IMR-90 (cell line): ENCODE measurements at places on chromosomes 6 and 20.

- no peak for DNase-seq
These were observed 33.8 kb downstream of the PLEKHG1 start for GRCh38 chr6:150633486-150633834.

DNA sequence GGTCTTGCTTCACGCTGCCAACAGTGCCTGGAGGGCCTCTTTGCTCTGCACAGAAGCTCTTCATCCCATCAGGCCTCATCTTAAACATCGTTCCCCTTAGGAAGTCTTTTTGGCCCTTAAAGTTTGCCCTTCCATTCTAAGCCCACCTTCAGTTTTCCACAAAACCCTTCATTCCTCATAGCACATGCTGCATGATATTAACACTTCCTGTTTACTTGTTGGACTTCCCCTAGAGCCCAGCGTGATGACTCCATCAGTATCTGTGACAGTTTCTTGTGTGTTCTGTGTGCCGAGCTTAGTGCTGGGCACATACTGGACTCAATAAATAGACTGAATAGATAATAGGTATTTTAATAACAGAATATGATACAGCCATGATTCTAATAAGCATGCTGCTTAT is 2.2 kb downstream of the NT5DC1 start:
- no peak for DNase-seq

DNA sequence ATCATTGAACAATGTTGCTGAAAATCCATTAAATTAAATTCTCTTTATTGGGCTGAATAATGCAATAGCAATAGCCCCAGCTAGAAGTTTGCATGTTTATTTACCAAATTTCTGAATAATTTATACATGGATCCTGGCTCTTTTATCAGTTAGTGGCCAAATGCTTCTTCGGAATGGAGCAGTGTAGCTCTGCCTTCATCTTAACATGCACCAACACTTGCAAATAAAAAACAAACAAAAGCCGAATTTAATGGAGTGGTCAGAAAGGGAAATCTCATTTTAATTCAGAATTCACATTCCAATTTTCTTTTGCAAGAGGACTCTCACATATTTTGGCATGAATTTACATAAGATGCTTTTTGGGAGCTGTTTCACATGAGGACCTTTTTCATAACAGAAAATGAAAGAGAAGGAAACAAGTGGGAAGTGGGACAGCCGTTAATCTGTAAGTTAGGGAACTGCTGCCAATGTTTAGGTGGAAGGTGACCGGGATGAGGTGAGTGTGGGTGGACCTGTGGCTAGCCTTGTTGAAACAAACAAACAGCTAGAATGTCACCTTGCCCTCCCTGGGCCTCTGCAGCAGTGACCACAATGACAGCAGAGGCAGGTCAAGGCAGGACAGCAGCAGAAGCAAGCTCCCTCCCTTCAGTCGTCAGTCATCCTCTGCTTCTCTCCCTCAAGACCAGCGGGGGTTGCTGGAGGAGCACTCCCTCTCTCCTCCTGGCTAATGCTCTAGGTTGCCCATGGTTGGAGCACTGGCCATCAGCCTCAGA is 73.2 kb downstream of the INSM1 start:
- no peak for DNase-seq

GRCh38 chr6:132204591-132204990 is 196.7 kb downstream of the MOXD1 start:
- no peak for DNase-seq

DNA sequence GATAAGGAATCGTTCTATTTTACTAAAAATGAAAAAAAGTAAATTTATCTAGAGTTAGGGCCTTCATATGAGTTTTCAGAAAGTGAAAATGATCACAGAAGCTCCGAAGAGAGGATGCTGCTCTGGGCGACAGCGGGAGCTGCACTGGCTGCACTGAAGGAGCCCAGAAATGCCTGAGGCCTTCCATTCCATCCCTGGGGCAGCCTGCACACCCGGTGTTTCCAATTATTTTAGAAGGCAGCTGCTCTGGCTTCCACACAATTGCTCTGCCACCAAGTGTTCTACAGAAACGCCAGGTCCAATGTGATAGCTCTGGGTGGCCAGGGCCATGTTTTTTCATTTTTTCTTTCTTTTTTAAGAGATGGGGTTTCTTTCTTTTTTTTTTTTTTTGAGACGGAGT is 3.6 kb downstream of the DTNBP1 start:
- DNase-seq: no peak

- no peak for DNase-seq
These were observed 323.0 kb upstream of the JARID2 start for GRCh38 chr6:14922706-14923460.

DNA sequence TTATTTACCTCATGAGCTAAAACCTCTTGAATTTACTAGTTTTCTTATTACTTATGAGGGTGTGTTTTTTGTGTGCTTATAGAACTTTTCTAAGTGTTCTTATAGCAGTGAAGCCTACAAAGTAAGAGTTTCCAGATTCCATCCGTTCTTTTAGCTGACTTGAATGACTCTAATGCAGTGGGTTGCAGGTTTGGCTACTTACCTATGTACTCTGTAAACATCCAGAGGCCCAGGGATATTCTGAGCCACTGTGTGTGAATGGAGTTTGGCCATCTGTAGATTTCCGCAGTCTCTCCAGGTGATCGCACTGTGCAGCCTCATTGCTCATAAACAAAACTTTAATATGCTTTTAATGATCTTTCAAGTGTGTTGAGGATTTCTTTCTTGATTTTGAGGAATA is 157.8 kb downstream of the MYO6 start:
- no peak for DNase-seq

DNA sequence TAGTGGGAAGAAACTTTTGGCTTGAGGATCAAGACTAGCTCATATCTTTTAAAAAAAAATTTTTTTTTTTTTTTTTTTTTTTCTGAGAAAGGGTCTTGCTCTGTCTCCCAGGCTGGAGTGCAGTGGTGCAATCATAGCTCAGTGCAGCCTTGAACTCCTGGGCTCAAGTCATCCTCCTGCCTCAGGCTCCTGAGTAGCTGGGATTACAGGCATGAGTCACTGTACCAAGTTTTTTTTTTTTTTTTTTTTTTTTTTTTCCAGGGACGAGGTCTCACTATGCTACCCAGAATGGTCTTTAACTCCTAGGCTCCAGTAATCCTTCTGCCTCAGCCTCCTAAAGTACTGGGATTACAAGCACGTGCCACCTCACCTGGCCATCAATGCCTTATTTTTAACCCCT is 27.9 kb downstream of the GCLC start:
- no peak for DNase-seq

- peak; percentile 91 for DNase-seq
These were observed 443.9 kb downstream of the CDKAL1 start for GRCh38 chr6:20978151-20978614.

DNA sequence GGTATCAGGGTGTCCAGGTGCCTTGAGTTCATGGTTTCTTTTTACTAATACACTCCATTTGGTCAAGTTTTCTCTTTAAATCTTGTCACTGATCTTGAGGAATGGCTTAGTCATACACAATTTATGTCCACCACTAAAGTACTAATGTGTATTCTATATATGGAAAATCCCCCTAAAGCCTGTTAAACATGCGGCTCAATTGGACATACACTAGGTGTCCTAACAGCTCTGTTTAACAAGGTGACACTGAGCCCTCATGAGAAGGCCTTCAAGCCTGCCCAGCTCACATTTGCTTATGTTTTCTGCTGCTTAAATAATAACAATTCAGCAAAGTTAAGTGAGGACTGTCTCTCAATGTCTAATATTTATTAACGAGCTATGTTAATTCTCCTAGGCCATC is 31.5 kb downstream of the PDE7B start:
- peak; percentile 49 for DNase-seq

- DNase-seq: peak; percentile 49
These were observed 43.4 kb downstream of the OGFRL1 start for GRCh38 chr6:71332012-71332411.

DNA sequence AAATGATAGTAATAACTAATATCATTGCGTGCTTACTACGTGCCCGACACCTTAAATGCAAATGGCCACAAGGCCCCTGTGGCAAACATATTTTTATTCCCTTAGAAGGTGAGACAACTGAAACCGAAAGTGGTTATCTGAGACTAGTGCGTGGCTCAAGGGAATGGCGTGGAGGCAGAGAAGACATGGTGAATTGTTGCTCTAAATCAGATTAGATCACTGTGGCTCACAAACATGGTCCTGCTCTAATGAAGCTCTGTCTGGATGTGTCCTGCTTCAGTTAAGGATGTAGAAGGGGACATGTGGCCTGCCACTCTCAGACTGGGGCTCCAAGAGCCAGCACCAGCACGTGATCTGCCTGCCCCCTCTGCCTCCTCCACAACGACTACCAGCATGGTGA is 124.2 kb upstream of the GMDS start:
- DNase-seq: no peak

DNA sequence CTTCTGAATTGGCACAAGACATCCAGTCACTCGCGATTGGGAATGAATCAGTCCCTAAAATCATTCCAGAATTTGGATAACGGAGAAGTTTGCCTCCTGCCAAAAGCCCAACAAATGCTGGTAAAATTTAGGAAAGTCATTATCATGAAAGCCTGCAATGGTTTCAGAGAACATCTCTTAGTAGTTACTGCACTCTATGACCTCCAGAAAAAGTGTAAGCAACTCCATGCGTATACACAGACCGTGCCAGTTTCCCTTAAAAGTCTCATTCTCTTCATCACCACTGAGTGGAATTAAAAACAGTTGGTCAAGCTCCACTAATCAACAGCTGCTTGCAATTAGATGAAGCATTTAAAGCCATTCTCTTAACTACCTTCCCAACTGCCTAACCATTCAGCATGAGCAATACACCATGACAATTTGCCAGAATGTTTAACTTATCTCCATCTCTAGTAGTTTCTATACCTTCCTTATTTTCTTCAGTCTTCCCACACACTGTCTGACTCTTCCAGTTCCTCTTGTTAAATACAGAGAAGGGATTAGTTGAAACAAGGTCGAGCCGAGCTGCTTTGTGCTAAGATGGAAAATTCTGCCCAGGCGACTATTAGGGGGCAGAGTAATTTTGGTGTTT is 183.6 kb upstream of the PRDM1 start:
- DNase-seq: peak; percentile 36

GRCh38 chr6:47151232-47151898 is 109.2 kb upstream of the ADGRF1 start:
- DNase-seq: no peak

DNA sequence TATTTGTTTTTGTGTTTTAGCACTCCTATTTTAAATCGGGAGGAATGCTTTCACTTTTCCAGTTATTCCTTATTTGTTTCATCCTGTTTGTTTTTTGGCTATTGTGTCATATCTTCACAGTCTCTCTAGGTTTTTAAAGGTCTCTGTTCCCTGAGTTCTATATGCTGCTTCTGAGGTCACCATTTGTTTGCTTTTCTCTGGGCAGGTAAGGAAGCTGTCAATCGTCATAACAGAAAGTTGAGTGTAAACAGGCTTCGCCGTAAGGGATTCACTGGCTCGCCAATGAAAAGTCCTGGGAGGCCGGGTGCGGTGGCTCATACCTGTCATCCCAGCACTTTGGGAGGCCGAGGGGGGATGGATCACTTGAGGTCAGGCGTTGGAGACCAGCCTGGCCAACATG is 48.7 kb upstream of the RPS6KA2 start:
- DNase-seq: no peak

DNA sequence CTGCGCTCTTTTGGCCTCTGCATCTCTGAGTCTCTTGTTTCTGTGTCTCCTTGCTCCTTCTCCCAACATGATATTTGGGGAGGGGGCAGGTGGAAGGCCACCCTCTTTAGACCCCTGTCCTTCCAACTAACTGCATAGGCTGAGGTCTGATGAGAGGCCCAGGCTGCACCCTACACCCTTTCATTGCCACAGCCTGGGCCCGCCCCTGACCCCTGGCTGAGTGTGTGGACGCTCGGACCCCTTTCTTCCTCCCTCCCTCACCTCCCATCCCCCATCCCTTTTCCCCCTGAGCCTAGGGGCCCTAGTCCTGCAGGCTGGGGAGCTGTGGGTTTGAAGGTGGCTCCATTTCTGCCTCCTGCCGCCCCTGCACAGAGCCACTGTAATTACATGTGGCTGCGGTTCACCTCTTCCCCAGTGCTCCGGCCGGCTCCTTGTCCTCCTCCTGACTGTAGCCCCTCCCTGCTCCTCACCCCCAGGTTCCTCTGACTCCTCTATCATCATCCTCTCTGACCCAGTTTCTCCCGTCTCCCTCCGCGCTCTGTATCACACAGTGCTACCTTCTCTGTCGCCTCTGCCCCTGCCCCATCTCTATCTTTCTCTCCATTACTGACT is 6.8 kb downstream of the MDFI start:
- no peak for DNase-seq

DNA sequence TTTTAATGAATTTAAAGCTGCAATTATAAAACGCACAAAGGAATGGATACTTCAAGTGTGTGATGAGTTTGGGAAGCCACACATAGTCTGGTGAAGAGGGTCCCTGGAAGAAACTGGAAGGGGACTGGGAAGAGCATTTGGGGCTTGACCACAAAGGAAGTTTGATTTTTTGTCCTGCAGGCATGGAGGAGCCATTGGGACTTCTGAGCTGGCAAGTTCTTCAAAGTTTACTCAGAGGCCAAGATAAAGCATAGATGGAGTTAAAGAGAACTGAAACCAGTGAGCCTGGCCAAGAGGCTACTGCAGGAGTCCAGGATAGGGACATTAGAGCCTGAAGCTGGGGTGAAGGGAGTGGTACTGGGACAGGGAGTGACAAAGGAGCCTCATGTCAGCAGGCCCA is 95.0 kb downstream of the AIG1 start:
- no peak for DNase-seq

DNA sequence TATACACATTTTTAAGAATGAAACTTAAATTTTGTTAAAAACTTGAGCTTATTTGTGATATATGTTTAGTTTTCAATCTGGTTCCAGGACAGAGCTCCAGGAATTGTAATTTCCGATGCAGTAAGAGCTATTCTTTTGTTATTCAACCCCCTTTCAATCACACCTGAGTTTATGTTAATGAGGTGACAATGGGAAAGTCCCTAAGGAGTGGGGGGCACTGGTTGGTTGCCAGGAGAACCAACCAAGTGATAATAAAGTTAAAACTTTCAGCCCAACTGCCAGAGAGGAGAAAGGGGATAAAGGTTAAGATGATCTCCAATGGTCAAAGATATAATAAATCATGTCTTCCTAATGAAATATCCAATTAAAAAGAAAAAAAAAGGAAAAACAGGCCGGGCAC is 19.8 kb downstream of the MDN1 start:
- DNase-seq: no peak

DNA sequence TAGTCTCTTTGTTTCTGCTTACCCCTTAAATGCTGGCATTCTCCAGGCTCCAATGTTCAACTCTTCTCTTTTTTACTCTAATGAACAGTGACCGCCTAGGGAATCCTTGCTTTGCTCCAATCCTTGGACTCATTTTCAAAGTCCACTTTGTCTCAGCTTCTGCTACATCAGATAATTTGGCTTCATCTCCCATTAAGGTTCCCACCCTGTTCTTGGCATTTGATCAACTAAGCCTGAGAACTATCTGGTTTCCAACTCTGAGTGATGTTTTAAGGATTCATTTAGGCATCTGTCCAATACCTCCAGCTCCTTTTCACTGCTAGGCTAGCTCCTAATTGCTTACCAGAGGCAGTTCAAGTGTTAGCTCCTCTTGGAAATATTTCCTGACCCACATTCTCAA is 64.9 kb downstream of the ME1 start:
- DNase-seq: peak; percentile 69
